Fibroblast of villous mesenchyme (primary cell): ENCODE measurements at places on chromosomes 1 and 21.

GRCh38 chr1:86826856-86827255, 87.1 kb downstream of the SELENOF start:
- no peak for DNase-seq

- peak; percentile 75 for DNase-seq
Measured at GRCh38 chr1:227234998-227235405, 83.3 kb downstream of the CDC42BPA start.

DNA sequence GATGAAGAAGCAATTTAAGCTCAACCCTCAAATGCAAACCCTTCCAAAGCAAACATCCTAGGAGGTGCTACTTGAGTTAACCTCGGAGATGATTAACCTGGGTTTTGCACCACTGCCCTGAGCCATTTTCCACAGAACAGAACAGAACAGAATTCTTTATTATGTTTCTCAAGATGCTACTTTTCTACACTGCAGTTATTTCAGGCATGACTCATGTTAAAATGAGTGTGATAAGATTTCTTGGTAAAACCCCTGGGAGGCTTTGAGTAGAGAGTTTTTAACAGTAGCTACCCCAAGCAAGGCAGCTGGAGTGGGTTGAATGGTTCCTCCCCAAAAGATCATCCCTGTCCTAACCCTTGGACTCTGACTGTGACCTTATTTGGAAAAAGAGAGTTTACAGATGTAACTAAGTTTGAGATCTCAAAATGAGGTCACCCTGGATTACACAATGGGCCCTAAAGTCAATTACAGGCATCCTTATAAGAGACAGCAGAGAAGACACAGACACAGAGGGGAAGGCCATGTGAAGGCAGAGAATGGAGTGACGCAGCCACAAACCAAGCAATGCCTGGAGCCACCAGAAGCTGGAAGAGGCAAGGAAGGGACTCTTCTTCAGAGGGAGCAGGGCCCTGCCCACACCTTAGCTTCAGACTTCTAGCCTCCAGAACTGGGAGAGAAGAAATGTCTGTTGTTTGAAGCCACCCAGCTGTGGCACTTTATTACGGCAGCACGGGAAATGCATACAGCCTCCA, 153.4 kb downstream of the ETS2 start:
- DNase-seq: peak; percentile 99

DNA sequence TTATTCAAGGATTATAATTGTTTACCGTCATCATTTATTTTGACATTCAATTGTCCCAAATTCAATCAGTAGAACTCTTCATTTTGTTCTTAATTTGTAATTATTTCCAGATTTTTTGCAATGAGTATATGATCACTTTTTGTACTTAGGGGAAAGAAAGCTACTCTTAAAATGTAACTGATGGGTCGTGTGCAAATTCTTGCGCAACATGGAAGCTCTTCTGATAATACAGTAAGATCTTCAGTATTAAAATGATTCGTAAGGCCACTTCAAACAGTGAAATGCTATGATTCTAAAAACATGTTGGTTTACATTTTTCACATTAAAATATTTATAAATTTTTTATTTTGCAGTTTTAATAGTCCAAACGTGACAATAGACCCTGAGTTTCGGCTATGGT, 63.4 kb downstream of the LBR start:
- no peak for DNase-seq

- DNase-seq: no peak
Measured at GRCh38 chr1:88680911-88681622, 3.0 kb upstream of the PKN2 start.

DNA sequence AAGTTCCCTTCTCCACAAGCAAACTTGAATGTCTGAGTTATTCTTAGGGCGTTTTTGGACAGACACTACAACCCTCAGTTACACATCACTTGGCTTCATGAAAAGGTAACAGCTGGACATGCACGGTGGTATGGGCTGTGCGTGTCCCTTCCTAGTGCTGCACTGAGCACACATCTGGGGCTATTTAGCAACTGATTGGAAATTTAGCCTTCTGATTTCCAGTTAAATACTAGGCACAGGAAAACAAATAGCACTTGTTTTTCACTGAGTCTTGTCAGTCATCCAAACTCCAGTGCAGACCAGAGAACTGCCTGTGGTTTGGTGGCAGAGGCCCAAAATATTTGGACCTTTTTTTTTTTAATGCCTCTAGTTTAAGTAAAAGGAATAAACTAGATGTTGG, 134.7 kb downstream of the TGFBR3 start:
- no peak for DNase-seq

DNA sequence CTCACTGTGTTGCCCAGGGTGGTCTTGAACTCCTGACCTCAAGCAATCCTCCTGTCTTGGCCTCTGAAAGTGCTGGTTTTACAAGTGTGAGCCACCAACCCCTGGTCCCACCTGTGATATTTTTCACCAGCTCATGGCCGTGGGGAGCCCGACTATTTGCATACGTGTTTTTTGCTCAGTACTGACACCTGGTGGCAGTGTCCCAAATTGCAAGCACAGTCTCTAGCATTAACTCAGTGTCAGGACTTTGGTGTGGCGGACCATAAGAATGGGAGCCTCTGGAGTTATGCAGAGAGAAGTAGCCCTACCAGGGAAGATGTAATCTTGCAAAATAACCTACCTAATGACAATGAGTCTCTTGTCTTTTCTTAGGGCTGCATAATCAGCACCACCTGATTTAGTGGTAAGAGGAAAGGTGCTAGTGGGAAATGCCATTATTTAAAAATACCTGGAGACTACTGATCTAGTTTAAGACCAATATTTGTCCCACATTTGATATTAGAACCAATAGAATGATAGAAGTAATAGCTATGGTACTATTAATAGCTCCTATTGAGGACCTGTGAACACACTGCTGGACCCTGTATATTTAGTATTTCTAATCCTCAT, 305.4 kb downstream of the DISC1 start:
- DNase-seq: no peak

DNA sequence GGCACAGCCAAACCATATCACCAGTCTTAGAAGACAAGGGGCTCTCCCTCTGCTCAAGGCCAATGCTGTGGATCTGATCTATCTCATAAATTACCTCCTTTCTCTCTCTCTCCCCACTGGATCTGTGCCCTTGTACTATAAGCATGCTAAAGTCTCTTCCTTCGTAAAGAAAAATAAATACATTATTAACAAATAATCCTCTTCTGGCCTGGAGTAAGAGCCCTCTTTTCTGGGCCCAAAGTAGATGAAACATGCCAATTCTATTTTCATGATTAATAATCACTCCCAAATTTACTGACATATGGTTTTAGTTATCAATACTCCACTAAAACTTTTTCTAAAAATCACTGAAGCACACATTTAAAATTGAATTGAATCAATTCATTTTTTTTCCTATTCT, 889.7 kb downstream of the ADGRL2 start:
- DNase-seq: no peak

- peak; percentile 38 for DNase-seq
Measured at GRCh38 chr1:32361674-32362473, 411 bp downstream of the FAM229A start.

GRCh38 chr1:235093013-235093695, 35.5 kb downstream of the TOMM20 start:
- peak; percentile 76 for DNase-seq

- DNase-seq: no peak
Measured at GRCh38 chr21:34558166-34558565, 46.2 kb upstream of the KCNE1 start.

GRCh38 chr1:53142226-53142853, at the start of gene SLC1A7:
TSS of gene SLC1A7 (minus strand) at chr1:53142638. CDS start at chr1:53142449, 189 bp downstream.
- no peak for DNase-seq

DNA sequence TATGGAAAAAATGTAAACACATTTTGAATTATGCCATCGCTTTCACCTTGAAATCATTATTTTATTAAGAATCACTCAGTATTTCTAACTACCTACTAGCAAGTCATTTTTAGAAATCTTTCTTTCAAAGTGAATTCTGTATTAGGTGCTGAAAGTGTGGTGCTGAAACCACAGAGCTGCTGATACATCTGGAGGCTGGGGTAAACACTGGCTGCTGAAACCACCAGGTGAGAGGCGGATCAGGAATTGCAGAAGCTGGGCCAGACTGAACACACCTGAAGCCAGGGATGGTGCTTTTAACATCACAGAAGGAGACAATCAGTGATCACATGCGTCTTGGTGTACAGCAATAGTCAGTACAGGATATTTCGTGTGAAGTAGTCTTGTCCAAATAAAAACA, 42.2 kb upstream of the KCNE1 start:
- no peak for DNase-seq

DNA sequence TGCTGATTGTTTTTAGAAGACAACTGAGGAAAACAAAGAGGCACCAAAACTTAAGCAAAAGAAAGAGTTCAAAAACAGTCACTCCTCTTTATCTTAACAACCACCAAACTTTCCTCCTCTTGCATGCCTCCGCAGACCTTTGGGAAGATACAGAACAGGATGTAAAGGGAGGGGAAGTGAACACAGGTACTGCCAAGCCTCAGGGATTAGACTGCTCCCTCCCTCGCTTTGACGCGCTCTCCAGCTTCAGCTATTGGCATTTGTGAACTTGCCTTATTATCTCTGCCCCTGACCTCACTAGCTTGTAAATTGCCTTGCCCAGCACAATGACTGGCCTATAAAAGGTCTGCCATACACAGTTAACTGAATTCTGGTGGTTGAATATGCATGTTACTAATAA, 4.8 kb upstream of the SRP9 start:
- peak; percentile 75 for DNase-seq

GRCh38 chr1:180184041-180184440, 29.4 kb downstream of the QSOX1 start:
- DNase-seq: no peak

- DNase-seq: no peak
Measured at GRCh38 chr1:79827446-79827845, 820.9 kb upstream of the ADGRL4 start.

DNA sequence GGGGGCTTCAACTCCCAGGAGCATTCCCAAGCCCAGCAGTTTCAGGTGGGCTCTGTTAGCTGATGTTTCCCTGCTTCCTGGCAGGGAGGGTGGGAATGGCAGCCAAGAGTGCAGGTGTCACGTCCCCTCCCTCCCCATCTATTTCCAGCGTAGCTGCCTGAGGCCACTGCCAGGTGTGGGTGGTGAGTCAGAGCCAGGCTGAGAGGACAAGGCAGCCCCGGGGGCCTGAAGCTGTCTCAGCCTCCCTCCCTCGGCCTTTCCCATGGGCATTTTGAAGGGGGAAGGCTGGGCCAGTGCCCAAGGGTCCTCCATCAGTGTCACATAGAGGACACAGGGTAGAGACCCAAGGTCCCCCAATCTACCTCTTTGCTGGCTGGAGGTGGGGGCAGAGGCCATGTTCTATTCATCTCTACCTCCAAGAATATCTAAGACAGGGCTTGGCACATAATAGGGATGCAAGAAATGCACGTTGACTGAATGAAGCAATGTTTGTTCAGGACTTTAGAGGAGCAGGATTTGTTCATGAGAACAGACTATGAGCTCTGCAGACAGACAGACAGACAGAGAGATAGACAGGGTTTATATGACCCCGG, 34.4 kb upstream of the ID3 start:
- peak; percentile 20 for DNase-seq

DNA sequence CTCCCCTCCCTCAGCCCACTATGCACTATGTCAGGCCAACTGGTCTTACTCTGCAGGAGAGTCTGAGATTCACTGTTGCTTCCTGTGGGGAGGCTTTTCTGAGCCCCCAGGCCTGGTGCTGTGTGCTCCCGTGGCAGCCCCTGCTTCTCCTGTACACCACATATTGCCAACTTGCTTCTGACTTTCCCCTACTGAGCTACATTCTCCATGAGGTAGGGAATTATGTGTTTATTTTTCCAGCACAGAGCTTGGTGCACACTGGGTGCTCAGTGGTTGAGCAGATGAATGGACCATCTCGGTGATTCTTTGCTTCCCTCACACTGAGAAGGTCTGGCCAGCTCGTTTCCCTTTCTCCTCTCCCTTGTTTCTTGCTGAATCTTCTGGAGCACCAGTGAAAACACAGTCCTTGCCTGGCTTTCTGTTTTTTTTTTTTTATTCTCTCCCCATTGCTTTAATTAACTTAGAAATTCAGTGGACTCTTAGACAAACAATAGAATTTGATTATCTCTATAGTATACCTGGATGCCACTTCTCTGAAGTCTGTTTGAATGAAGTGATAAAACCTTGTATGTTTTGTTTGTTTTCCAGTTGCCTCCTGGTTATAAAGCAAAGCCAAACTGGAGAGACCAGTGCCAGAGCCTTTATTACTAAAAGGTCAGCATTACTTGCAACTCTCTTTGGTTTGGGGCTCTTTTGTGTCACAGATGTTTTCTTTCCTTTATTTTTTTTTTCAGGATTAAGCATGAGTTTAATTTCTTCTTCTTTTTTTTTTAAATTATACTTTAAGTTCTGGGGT, 50.3 kb upstream of the CNIH3 start:
- DNase-seq: no peak

DNA sequence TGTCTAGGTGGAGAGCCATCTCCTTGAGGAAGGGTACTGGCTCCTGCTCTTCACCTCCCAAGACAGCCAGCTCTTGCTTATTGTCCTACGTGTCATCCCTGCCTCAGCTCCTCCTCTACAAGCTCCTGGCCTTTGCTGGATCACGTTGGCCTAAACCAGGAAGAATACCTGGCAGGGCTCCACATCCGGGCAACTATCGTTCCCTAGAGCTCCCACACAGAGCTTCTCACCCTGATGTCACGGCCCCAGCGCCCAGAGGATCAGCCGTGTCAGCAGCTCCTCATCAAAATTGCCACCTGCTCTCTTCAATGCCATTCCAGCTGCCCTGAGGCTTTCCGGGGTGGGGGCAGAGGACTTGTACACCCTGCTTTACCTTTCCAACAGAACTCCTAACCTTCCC, 1.9 kb upstream of the TPM3 start:
- DNase-seq: no peak

- no peak for DNase-seq
Measured at GRCh38 chr1:19087737-19088594, 122.1 kb downstream of the UBR4 start.

- no peak for DNase-seq
Measured at GRCh38 chr1:75588779-75589475, 22.0 kb downstream of the SLC44A5 start.

DNA sequence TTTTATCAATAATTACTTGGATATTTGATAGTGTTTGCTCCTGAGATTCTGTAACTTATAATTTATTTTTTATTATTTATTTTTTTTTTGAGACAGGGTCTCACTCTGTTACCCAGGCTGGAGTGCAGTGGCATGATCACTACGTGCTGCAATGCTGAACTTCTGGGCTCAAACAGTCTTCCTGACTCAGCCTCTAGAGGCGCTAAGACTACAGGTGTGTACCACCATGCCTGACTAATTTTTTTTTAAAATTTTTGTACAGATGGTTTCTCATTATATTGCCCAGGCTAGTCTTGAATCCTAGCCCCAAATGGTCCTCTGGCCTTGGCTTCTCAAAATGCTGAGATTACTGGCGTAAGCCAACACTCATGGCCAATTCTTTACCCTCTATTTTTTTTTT, 845.5 kb upstream of the ADGRL4 start:
- no peak for DNase-seq

- DNase-seq: peak; percentile 58
Measured at GRCh38 chr21:37164742-37165141, 91.7 kb downstream of the TTC3 start.
